ENCODE measurements at places on chromosomes 16 and 17. TPM values are rescaled to one million over a fixed set of nuclear protein-coding genes. Genes with fewer than 3 reads are reported as not detected.

GRCh38 chr17:41785091-41785858 lies 1.2 kb downstream of the JUP start:
- no peak for DNase-seq

DNA sequence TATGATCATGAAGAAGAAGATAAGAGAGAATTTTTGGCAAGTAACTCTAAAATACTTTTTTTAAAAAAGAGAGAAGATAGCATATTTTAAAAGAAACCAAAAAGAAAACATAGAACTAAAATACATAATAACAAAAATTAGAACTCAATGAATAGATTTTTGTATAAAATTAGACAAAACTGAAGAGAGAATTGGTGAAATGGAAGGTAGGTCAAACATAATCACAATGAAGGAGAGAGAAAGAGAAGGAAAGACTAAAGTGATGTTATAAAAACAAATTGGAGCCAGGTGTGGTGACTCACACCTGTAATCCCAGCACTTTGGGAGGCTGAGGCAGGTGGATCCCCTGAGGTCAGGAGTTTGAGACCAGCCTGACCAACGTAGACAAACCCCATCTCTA lies 211.5 kb downstream of the AXIN2 start:
- no peak for DNase-seq

GRCh38 chr17:76529224-76530094 lies 8.1 kb downstream of the CYGB start:
- peak; percentile 44 for DNase-seq

DNA sequence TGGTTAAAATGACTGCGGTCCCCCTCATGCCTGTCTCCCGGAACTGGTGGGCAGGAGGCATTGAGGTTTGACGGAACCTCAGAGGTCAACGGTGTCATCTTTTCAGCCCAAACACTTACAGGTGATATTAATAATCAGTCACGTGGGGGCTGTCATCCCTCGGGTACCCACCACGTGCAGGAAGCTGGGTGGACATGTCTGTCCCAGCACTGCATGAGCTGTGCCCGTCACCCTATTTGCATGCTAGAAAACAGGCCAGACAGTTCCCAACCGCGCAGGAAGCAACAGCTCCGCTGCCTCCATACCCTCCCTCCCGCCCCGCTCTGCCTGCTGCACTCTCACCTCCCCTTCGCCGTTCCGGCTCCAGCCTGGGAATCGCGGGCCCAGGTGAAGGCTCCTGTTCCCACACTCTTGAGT lies 1.4 kb downstream of the SYNGR3 start:
- no peak for DNase-seq

Gene LRRC37A3
- 2.6 TPM for total RNA-seq

Gene PRKCA
- total RNA-seq: 6.5 TPM

DNA sequence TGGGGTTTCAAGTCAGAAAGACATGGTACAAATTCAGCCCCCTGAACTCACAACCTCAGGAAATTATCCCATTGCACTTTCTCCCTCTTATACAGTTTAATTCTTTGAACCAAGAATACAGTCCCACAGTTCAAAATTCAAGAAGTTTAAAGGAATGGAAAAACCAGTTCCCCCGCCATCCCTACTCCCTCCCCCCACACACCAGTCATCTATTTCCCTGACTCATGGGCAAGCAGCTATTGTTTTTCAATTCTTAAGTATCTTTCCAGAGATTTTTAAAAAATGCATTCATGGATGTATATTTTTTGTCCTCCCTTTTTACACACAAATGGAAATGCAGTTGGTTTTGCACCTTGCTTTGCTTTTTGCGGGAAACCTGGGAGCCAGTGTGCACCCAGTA lies 7.3 kb downstream of the SYCE1L start:
- no peak for DNase-seq

DNA sequence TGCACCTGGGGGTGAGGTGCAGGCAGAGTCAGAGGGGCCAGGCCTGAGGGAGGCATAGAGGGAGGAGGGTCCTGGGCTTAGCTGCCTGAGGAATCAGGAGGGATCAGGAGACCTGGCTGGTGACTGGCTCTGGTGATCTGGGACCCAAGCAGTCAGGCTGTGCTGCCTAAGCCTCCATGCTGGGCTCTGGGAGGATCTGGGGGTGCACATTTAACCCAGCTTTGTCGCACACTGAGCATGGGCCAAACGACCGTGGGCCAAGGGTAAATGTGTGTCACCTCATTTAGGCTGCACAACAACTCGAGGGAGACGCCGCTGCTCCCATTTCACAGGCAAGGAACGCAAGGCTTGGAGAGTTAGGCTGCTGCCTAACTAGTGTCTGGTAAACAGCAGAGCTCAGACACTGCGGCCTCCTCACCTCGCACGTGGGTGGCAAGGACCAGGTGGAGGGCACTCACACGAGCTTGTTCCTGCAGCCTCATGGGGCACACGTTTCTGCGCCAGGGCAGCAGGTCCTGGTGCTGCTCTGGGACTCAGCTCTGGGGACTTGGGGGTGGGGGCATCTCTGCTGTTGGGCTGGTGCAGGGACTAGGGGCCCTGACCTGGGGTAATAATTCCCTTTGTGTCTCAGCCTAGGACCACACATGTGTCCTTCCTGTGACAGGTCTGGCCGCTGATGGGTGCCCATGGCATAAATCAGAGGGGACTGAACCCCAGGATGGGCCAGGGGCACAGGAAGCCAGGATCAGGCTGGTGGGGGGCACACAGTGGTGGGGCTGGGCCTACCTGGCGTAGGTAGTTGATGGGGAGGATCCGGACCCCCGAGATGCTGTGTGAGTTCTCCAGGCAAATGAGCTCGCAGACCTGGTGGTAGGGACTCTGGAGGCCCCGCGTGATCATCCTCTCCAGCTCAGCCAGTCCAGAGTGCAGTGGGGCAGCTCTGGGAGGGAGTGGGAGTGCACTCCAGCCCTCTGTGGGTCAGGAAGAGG lies 18.7 kb downstream of the TMEM235 start:
- DNase-seq: no peak

GRCh38 chr17:34360601-34361270 lies 2.3 kb downstream of the CCL1 start:
- no peak for DNase-seq

DNA sequence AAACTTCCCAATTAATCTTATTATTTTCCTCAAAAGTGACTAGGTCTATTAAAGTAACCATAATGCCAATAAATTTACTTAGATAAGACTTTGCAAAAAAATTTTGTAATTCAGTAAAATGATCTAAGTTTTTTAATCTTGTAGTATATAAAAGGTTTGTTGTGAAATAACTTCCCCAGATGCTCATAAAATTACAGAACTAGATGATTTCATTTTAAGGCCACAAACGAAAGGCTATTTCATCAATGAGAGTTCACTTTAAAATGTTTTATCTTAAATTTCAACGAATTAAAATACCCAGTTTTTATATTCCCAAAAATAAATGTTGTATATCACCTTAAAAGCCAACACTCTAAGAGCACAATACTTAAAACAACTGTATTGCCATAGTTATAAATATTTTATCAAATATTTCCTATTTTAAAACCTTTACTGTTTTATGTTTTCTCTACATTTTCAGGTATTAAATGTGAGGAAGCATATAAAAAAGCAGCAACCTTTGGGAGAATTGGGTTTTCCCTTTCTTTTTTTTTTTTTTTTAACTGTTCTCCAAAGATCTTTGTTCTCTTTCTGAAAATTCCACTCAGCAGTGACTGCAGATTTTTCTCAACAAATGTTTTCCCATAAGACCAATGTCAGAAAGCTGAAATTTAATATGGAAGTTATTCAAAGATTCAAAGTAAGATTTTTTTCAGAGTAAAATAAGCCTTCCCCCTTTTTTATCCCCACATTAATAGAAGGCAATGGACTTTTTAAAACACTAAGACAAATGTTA lies 169.9 kb downstream of the CYB561 start:
- no peak for DNase-seq

Gene MRPL27
- total RNA-seq: 26.5 TPM

- DNase-seq: peak; percentile 67
Observed at GRCh38 chr16:88527186-88527936, 42.8 kb upstream of the ZC3H18 start.
